Activated CD4-positive, alpha-beta T cell treated with anti-CD3 and anti-CD28 coated beads for 36 hours (primary cell): ENCODE measurements at places on chromosomes 3 and 15.

DNA sequence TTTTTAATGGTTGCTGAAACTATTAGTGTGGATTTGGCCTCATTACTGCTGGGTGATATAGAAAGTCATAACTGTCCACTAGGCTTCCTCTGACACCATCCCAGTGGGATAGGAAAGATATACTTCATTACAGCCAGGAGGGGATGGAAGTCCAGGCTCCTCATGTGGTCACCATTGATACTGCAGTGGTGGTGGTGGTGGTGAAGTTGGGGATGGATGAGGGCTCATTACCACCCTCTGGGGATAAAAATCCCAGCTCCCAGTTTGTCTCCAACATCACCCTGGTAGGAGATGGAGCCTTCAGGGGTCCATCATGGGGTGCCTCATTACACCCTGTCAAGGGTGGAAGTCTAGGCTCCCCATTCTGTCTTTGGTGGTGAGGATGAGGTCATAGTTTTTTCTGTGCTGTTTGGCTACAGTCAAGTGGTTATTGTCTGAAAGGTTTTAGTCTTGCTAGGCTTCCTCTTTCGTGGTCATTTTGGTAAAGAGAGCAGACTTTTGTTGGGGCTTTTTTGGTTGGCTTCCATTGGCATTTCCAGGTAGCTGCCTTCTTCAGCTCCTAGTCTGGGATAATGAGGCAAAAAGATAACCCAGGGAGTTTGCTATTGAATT is 30.1 kb upstream of the FILIP1L start:
- no peak for DNase-seq

GRCh38 chr3:41630708-41631107 is 331.2 kb downstream of the ULK4 start:
- DNase-seq: no peak

- DNase-seq: no peak
These were observed 108.9 kb upstream of the TSC22D2 start for GRCh38 chr3:150299201-150299600.

DNA sequence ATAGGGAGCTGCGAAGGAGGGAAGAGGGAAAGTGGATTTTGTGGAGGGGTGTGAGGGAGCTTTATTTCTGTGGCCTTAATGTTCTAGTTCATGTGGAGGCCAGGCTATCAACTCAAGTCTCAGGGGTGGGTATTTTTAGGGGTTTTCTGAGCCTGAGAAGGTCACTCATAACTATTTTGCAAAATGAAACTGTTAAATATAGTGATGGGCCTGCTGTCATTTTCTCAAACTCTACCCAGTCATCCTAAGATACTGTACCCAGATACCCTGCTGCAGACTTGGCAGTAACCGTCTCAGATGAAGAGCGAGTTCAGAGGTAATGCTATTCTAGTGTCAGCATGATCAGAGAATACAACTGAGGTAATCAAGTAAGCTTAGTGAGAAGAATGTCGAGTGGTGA is 545.0 kb upstream of the TBL1XR1 start:
- DNase-seq: no peak

DNA sequence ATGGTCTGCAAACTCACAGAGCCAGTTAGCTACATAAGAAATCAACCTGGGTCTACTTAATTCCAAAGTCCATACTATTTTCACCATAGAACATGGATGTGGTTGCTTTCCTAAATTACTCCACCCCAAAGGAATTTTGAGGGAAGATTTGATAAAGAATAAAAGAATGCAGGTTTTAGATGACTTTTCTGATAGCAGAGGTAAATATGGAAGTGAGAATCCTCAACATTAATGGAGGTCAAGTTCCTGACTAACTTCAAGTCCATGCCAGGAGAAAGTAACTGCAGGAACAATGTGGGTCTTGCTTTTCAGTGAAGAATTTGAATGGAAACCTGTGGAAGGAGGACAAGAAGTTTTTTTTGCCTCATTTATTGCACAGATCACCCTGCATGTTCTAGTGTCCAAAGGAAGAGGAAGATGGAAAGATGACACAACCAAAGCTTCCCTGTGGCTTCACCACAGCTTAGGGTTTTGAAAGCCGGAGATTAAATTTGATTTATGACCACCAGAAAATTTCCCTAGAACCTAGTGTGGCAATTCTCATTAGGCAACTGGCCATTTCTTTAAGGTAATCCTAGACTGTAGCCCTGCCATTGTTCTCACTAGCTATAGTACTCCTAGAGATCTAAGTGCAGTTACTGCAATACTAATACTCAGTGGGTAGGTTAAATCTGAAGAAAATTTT is 429.7 kb downstream of the RAP2B start:
- DNase-seq: no peak
